ENCODE measurements at places on chromosomes 16 and 17.

GRCh38 chr17:33164169-33164881 lies 128.8 kb downstream of the ASIC2 start:
- no peak for DNase-seq

DNA sequence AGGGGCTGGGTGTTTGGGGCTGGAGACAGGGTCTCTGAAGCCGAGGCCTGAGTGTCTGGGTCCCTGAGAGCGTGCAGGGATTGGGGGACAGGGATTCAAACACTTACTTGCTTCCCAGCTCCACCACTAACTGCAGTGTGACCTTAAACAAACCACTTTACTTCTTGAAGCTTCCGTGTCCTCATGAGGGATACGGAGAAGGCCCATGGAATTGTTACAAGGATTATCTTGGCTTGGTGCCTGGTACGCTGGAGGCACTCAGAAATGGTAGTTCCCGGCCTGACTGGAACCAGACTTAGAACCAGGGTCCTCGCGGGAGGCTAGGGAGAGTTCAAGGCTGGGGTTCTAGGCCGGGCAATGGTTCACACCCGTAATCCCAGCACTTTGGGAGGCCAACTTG lies 2.9 kb upstream of the CXCL16 start:
- no peak for DNase-seq

- DNase-seq: peak; percentile 78
These were observed 1.1 kb upstream of the ADCY7 start for GRCh38 chr16:50265260-50265659.

GRCh38 chr17:39181303-39181702 lies 15.3 kb upstream of the ARL5C start:
- DNase-seq: no peak

- no peak for DNase-seq
These were observed 440.6 kb downstream of the CDH8 start for GRCh38 chr16:61595605-61596004.

GRCh38 chr17:6427279-6427781 lies 7.6 kb downstream of the AIPL1 start:
- peak; percentile 47 for DNase-seq

All from T-helper 2 cell (primary cell).